ENCODE measurements at places on chromosomes 7 and 10.

DNA sequence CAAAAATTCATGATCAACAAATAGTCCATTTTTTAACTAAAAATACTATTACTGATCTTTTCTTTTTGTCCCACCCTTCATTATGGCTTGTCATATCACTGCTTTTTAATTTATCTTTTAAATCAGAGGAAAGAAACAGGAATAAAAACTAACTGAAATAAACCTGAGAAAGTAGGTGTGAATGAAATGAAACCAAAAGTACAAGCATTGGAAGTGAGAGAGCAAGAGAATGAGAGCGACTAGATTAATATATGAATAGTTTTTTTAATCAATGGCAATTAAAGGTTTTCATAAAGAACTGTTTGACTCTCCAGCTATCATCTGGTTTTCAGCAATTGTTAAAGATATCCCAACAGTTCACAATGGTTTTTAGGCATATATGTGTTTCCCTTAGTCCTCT is 137.8 kb downstream of the SPAG6 start:
- peaks cover 58% of the 10 kb centered on the region for H3K27me3 ChIP-seq
- peaks cover 3% of the 10 kb centered on the region for H3K36me3 ChIP-seq
- H3K27ac ChIP-seq: no peak overlapping the region

GRCh38 chr10:3094609-3095036 is 27.3 kb downstream of the PFKP start:
- no peaks in the 10 kb centered on the region for H3K27me3 ChIP-seq
- peak overlapping the region; percentile 72 for H3K4me3 ChIP-seq

- DNase-seq: no peak
- peaks cover 3% of the 10 kb centered on the region for H3K36me3 ChIP-seq
- no peak overlapping the region for H3K4me3 ChIP-seq
These were observed 182.8 kb upstream of the CHRM2 start for GRCh38 chr7:136685501-136686173.

- H3K4me1 ChIP-seq: peaks cover 4% of the 10 kb centered on the region
- no peak for DNase-seq
- no peak overlapping the region for H3K27ac ChIP-seq
- peaks cover 3% of the 10 kb centered on the region for H3K36me3 ChIP-seq
- peaks cover 30% of the 10 kb centered on the region for H3K27me3 ChIP-seq
These were observed 27.0 kb downstream of the AUTS2 start for GRCh38 chr7:69625238-69625637.

DNA sequence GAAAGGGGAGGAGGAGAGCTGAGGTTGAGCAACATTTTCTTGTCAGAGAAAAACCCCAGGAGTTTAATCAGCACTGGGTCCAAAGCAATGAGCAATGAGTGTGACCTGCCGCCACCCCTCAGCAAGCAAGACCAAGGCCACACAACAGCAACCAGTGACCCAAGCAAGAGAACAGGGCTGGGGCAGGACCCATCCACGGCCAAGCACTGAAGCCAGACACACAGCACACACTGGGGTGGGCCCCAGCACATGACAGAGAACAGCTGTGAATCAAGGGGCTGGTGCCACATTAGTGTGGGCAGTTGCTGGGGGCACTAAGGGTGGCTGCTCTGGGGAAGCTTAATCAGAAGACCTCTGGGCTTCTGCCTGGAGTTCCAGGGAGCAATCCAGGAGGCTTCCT is 16.2 kb downstream of the TMEM72 start:
- DNase-seq: no peak
- H3K27ac ChIP-seq: no peak overlapping the region
- no peaks in the 10 kb centered on the region for H3K4me1 ChIP-seq
- no peaks in the 10 kb centered on the region for H3K27me3 ChIP-seq
- no peaks in the 10 kb centered on the region for H3K36me3 ChIP-seq
- H3K4me3 ChIP-seq: no peak overlapping the region

GRCh38 chr7:44617225-44617890 is 10.9 kb downstream of the OGDH start:
- H3K27ac ChIP-seq: peak overlapping the region; percentile 92
- no peaks in the 10 kb centered on the region for H3K27me3 ChIP-seq
- H3K4me3 ChIP-seq: peak overlapping the region; percentile 8

- H3K27ac ChIP-seq: no peak overlapping the region
- no peaks in the 10 kb centered on the region for H3K36me3 ChIP-seq
- H3K27me3 ChIP-seq: no peaks in the 10 kb centered on the region
- H3K4me3 ChIP-seq: no peak overlapping the region
- no peak for DNase-seq
- no peaks in the 10 kb centered on the region for H3K4me1 ChIP-seq
These were observed 156.7 kb downstream of the MBL2 start for GRCh38 chr10:52615756-52616394.

GRCh38 chr10:132590094-132590751 is 52.6 kb downstream of the INPP5A start:
- H3K36me3 ChIP-seq: peaks cover 7% of the 10 kb centered on the region
- DNase-seq: no peak
- peaks cover 52% of the 10 kb centered on the region for H3K4me1 ChIP-seq
- no peak overlapping the region for H3K4me3 ChIP-seq
- no peaks in the 10 kb centered on the region for H3K27me3 ChIP-seq

DNA sequence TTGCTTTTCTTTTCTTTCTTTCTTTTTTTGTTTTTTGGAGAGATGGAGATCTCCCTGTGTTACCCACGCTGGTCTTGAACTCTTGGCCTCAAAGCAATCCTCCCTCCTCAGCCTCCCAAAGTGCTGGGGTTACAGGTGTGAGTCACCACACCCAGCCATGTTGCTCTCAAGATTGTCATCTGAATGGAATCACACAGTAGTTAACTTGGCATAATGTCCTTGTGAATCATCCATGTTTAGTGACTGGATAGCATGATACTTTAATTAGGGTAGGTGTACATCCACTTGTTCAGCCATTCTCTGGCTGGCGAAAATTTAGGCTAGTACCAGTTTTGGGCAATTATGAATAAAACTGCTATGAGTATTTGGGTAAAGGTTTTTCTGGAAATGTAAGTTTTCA is 15.4 kb upstream of the GRB10 start:
- no peak overlapping the region for H3K4me3 ChIP-seq
- H3K4me1 ChIP-seq: no peaks in the 10 kb centered on the region
- DNase-seq: no peak

DNA sequence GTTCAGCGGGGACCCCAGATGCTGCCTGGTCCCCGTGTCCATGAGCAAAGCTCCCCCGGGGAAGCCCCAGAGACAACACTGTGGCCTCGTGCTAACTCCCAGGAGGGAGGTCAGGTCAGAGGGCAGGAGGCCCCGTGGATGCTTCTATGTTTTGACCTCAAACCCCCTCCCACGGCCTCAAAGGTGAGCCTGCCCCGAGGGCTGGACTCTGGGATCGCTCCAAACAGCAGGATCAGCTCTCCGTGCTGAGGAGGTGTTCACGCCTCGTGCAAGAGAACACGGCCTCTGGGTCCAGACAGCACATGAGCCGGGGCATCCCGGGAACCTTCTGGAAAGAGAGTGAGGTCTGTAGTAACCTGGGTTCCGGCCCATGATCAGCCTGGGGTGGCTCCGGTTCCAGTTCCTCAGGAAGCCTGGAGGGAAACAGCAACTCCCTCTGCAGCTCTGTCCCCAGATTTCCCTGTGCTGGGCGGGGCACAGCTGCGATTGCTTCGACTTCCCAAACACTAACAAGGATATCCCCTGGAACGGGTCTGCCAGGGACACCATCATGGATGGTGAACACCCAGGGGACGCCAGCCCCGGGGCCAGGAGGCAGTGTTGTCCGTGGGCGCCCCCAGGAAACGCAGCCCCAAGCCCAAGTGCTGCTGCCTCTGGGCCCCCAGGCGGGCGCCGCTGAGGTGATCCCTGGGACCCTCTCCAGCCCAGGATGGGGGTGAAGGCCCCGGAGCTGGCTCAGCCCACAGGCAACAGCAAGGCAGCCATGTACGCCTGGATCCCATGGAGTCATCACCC is 18.0 kb upstream of the INPP5A start:
- peaks cover 19% of the 10 kb centered on the region for H3K27me3 ChIP-seq
- no peak for DNase-seq
- H3K4me1 ChIP-seq: no peaks in the 10 kb centered on the region
- no peaks in the 10 kb centered on the region for H3K36me3 ChIP-seq
- H3K27ac ChIP-seq: no peak overlapping the region

- H3K4me3 ChIP-seq: no peak overlapping the region
- DNase-seq: no peak
- no peaks in the 10 kb centered on the region for H3K27me3 ChIP-seq
- H3K4me1 ChIP-seq: peaks cover 57% of the 10 kb centered on the region
- peaks cover 3% of the 10 kb centered on the region for H3K36me3 ChIP-seq
- no peak overlapping the region for H3K27ac ChIP-seq
These were observed 134.2 kb downstream of the SND1 start for GRCh38 chr7:127786184-127786583.

GRCh38 chr7:6406121-6406520 is 41.6 kb downstream of the DAGLB start:
- H3K4me1 ChIP-seq: peaks cover 1% of the 10 kb centered on the region
- no peak for DNase-seq
- H3K27ac ChIP-seq: peak overlapping the region; percentile 38
- H3K27me3 ChIP-seq: no peaks in the 10 kb centered on the region
- H3K4me3 ChIP-seq: no peak overlapping the region

- H3K4me3 ChIP-seq: no peak overlapping the region
- H3K36me3 ChIP-seq: peaks cover 6% of the 10 kb centered on the region
- H3K4me1 ChIP-seq: peaks cover 26% of the 10 kb centered on the region
- DNase-seq: no peak
- no peak overlapping the region for H3K27ac ChIP-seq
These were observed 46.1 kb upstream of the SMNDC1 start for GRCh38 chr10:110350812-110351211.

All from effector memory CD8-positive, alpha-beta T cell (primary cell).